ENCODE measurements at places on chromosomes 5 and 9.

DNA sequence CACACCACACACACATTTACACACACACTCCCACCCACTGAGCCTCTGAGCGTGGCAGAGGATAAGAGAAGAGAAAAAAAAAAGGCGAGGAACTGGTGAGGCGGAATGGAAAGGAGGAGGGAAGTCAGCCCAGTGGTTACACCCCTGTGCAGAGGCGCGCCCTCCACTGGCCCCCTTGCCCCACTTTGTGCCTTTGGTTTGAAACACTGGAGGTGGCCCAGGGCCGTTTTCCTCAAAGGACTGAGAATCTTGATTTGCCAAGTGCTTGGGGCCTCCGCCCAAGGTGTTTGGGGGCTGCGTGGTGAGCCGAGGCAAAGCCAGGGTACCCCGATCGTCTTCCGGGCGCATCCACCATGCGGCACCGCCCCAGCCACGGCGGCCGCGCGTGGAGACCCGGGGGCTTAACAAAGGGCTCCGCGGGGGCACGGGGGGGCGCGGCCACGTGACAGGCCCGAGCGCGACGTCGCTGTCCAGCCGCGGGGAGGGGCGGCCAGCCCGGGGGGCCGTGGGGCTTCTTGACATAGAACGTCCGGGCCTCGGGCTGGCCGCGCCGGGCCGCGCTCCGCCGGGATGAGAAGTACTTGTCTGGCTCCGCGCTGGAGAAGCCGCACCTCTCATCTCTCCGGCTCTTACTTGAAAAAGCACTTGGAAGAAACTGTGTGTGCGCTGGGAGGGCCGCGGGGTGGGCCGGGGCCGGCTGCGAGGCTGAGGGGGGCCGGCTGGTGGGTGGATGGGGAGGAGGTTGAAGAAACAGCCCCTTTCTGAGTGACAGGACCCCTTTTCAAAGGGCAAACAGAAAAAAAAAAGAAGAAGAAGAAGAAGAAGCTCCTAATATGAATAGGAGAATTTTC lies 21.0 kb downstream of the NR2F1 start:
- peak; percentile 50 for DNase-seq

DNA sequence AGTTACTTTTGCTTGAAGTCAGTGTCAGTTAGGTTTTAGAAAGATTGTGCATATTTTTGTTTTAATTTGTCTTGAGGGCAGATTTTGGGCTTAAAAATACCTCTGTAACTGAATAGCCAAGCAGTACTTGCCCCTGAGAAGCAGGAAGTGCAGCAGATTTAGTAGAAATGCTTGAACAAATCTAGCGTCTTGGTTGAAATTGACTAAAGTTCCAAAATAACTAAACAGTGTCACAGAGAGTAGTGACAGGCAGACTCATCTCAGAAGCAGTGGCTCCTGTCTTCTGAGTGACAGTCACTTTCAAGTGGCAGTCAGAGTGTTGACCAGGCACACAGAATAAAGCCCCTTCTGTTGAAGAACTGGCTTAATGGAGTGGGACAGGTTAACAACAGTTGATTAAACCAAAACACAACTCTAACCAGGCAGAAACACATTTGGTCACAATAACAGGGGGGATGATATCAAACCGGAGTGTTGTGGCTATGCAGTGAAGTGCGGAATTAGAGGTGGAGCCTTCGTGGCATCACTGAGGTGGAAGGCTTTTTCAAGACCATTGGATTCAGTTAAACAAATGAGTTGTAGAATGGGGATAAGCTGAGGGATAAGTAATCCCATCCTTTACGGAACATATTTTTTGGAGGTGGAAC lies 29.1 kb downstream of the TRIO start:
- no peak for DNase-seq

DNA sequence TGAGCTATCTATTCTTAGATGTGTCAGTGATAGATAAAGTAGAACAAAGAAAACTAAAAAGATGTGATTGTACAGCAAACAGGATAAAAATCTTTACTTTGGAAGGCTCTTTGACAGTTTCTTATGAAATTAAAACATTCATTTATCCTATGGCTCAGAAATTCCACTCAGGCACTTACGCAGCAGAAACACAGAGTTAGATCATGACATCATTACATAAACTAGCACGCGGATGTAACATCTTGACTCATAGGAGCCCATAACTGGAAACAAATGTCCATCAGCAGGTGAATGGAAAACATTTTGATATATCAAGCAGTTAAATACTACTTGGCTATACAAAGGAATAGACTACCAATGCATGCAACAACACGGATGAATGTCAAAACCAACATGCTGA lies 45.3 kb downstream of the ICE1 start:
- DNase-seq: no peak

- no peak for DNase-seq
Observed at GRCh38 chr5:65480306-65480865, 1.3 kb downstream of the ADAMTS6 start.

- no peak for DNase-seq
Observed at GRCh38 chr9:82761956-82762355, 301.0 kb downstream of the RASEF start.

GRCh38 chr5:31755676-31756230 lies 116.8 kb downstream of the PDZD2 start:
- DNase-seq: no peak

GRCh38 chr5:52947851-52948250 lies 41.3 kb upstream of the ITGA2 start:
- no peak for DNase-seq

- DNase-seq: no peak
Observed at GRCh38 chr9:133058550-133059320, 3.0 kb upstream of the CEL start.

GRCh38 chr5:94872526-94872925 lies 254.1 kb downstream of the SLF1 start:
- DNase-seq: no peak

DNA sequence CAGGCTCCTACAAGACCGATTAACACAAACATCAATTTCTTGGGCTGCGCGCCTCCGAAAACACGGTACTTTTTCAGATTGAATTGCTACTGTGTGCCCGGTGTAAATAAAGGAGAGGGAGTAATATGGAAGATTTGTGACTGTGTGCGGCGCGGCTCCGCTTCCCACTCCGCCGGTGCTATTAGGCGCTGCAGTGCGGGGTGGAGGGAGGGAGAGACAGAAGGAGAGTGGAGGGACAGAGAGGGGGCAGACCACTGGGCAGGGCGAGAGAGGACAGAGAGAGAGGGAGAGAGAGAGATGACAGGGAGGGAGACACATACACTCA lies 24.7 kb upstream of the RNU6ATAC start:
- DNase-seq: no peak

DNA sequence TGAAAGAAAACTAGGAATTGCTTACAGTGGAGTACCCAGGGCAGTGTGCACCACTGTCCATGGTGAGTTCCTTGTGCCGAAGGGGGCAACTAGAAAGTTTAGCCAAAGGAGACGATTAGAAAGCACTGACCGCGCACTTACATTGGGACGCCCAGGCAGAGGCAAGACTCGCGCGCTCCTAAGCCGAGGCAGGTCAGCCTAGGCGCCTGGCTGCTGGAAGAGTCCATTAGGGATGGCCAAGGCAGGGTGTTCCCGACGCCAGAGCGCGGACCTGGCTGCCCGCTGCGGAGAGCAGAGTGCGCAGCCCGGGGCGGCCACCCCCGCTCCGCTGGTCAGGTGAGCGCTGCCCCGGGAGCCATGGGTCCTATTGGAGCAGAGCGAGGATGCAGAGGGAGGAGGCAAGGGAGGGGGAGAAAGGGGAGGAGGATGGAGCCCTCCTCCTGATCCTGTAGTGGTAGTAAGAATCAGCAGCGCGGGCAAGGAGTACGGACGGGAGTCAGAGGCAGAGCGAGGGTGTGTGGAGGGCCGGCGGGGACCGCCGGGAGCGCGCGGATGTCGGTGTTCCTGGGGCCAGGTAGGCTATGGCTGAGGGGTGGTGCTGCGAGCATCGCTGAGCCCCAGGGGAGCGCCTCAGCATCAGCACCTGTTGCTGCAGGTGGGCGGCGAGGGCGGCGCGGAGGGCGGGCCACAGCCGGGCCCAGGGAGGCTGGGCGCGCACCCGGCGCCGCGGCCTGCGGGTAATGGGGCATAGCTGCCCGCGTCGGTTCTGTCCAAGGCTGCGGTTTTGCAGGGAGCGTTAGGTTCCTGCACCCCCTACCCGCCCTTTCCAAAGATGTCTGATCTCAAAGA lies at the start of gene ADGRV1:
Gene ADGRV1, plus strand, starts transcription at position 454 of the 849 bp plus-strand sequence. Its CDS starts 99 bp downstream, at position 553.
- peak; percentile 97 for DNase-seq

GRCh38 chr9:109098171-109098959 lies 21.4 kb downstream of the TMEM245 start:
- no peak for DNase-seq

DNA sequence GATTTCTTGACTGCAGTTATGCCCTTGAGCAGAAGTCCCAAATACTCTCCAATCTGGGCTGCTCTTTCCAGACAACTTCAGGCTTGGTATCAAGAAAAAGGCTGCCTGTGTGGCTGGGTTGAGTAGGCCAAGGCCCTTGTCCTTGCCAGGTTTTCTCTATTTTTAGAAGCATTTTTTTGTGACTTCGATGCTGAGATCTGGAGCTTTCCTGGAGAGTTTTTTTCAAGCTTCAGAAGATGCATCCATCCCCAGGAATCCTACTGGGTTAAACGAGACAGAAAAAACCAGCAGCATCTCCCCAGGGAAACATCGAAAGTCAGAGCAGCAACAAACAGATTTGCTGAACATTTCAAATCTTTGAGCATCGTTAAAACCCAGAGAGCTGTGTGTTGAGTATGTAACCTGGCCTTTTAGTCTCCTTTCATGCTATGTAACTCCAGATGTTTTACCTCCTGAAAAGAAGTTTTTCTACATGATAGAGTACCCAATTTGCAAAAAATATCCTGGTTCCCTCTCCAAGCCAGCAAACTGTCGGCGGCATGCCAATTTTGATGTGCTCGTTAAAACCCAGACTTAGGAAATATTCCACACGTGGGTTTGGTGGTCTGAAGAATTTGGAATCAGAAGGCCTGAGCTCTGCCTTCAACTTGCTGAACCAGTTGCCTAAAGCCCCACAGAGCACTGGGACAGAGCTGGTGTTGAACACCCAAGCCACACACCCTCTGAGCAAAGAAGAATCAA lies 98.1 kb upstream of the ALDH1B1 start:
- no peak for DNase-seq

- no peak for DNase-seq
Observed at GRCh38 chr5:124645396-124645795, 101.0 kb downstream of the ZNF608 start.

- no peak for DNase-seq
Observed at GRCh38 chr5:75935572-75935971, 147.6 kb upstream of the SV2C start.

- no peak for DNase-seq
Observed at GRCh38 chr9:114157516-114158176, 2.3 kb downstream of the COL27A1 start.

GRCh38 chr9:18492612-18493011 lies 18.7 kb downstream of the ADAMTSL1 start:
- DNase-seq: no peak

DNA sequence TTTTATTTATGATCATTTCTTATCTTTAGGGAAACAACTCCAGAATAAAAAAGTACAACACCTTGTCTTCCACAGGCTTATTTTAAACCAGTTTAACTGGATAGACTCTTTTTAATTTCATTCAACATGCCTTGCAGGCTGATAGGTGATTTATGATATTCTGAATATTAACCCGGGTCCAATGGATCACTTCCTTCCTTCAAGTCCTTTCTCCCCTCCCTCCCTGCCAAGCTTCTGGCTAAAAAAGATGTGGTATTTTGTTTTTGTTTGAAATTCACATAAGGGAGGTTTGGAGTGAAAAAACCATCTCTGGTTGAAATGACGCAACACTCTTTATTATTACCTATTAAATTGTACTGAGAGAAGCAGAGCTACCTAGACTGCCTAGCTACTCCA lies 265.3 kb downstream of the MLLT3 start:
- no peak for DNase-seq

DNA sequence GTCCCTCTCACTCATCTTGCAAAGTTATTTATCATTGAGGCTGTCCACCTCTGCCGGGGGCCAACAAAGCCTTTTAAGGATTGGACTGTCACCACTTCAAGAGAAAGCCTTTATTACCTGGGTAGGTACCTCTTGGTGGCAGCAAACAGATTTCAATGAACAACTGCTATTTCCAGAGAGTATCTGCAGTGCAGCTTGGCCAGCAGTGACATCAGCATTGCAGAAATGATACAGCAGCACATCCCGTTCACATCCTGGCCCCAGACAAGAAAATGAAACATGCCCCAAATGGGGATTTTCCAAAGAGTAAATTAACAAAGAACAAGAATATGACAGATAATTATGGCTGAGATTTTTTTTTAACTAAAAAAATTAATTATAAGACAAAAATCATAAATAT lies 2.3 kb upstream of the SPATA6L start:
- no peak for DNase-seq

DNA sequence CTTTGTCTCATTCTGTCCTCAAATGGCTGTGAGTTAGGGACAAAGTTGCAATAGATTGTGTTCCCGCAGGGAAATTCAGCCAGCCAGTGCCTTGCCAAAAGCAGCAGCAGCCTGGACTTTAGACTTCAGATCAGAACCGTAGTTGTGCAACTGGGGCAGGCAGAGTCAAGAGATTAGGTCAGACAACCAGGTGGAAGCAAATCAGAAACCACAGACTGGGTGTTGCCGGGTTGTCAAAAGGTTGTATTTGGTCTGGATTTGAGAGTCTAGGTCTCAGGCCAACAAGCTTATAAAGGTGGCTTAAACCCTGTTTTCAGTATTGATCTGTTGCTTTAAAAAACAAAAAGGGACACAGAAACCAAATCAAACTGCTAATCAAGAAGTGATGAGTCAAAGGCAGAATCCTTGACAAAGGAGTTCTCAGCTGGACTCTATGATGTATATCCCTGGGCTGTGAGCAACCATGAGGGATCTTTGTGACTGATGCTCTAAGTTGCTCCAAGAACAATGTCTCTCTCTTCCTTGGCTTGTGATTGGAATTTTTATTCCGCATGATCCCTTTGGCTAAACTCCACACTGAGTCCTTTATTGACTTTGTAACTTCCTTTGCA lies 20.9 kb downstream of the RFK start:
- DNase-seq: no peak

GRCh38 chr9:110121170-110121569 lies 86.8 kb downstream of the C9orf152 start:
- no peak for DNase-seq

- DNase-seq: no peak
Observed at GRCh38 chr9:87606841-87607521, 109.3 kb downstream of the DAPK1 start.

DNA sequence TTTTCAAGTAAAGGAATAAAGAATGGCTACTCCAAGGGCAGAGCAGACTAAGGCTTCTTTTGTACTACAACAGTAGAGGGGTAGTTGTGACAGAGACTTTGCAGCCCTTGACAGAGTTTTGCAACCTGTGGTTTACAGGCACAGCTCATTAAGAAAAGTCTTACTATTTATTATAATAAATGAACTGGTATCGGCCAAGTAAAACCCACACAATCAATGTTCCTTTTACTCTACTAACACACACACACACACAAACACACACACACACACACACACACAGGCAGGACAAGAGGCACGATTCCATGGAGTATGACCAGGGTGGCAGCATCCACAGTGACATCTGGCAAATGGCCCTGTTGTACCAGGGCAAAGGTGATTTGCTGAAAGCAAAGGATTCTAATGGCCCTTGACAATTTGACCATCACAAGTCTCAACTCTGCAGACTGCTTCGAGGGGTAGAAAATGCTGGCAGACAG lies 59.1 kb upstream of the GOLPH3 start:
- no peak for DNase-seq

- DNase-seq: no peak
Observed at GRCh38 chr5:89893546-89893945, 516.0 kb downstream of the CETN3 start.

GRCh38 chr9:114442022-114442421 lies 54.2 kb upstream of the AKNA start:
- no peak for DNase-seq
